CD4-positive, alpha-beta memory T cell (primary cell): ENCODE measurements at places on chromosomes 1 and 21.

DNA sequence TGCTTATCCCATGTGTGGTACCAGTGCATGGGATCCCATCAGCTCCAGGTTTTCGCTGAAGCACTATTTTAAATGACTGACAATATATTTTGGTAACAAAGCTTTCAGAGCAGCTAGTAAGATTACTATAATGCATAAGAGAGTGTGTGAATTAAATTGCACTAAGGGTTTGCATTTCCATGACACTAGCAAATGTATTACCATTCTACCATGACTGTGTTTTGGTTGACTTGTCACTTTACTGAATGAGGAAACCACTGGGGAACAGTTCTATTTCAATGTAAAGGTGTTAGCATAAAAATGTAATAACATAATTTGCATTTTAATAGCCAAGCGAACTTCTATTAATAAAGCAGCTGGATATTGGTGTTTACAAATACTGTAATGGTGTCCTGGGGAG lies 31.7 kb upstream of the ERO1B start:
- DNase-seq = no peak

DNA sequence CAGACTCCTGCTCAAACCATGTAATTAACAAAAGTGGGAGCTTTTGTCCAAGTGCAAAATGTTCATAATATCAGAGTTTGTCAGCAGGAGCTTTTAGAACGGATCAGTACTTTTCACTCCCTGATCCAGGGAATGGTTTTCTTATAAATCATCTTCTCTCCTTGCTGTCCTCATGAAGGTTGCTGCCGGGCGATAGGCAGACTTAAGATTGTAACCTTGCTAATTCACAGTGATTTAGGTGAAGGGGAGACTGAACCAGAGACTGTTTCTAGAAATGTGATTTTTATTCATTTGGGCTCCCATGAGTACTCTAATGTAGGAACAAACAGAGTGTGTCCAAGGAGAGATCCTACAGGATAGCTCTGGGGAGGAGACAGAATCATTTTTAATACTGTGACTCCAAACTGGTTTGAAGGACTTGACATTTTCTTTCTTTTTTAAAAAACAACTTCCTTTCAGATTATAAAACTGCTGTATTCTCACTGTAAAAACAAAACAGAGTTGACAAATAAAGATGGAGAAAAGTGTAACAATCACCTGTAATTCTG lies 23.7 kb downstream of the ELAVL4 start:
- DNase-seq = no peak

DNA sequence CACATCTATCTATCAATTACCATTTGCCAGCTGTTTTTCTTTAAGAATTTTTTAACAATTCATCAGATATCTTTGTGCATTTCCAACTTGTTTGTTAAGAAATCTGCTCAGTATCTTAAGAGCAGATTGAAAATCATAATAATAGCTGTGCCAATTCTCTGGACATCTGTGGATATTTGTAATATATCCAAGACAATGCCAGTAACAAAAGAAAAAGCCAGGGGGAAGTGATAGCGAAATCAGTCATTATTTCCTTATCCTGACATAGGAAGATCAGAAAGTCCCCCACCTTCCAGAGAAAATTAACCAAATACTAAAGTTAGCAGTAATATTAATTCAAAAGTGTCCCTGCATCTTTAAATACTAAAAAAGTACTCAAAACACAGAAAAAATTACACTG lies 217.1 kb downstream of the RERE start:
- DNase-seq = no peak

DNA sequence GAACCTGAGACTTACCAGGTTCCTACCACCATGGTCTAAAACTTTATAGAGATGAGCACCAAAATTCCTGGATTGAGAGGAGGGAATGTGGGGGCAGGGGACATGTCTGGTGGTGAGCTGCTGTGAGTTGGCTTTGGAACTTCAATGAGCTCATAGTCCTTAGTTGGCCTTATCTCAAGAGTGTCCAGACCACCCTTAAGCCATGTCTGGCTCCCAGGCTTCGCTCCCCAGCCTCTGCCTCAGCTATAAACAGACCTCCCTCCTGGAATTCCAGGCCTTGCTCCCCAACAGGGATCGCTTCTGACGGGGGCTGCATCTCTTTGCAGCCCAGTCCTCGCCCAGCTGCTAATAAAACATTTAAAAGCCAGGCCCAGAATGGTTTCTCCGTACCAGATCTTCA lies 19.5 kb downstream of the ATF3 start:
- no peak for DNase-seq

- no peak for DNase-seq
Measured at GRCh38 chr1:221327954-221328353, 413.9 kb downstream of the DUSP10 start.

GRCh38 chr1:94351481-94351880 lies 66.7 kb upstream of the ABCD3 start:
- no peak for DNase-seq

- no peak for DNase-seq
Measured at GRCh38 chr1:51453010-51453409, 66.1 kb downstream of the EPS15 start.

DNA sequence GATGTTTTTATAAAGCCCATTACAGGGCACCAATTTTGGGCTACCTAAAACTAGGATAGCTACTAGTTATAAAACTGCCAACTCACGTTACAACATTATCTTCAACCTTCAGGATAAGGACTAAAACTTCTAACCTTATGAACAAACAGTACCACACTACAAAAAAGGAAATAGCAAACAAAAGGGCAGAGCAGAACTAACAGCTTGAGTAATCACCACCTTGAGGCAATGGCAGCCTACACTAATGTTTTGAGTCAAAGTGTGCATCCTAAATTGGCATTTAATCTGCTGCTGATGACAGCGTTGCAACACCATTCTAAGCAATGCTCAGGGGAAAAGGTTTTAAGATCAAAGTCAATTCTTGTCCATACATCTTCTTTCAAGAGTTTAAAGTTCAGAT lies 27.2 kb downstream of the PTP4A2 start:
- DNase-seq = no peak

DNA sequence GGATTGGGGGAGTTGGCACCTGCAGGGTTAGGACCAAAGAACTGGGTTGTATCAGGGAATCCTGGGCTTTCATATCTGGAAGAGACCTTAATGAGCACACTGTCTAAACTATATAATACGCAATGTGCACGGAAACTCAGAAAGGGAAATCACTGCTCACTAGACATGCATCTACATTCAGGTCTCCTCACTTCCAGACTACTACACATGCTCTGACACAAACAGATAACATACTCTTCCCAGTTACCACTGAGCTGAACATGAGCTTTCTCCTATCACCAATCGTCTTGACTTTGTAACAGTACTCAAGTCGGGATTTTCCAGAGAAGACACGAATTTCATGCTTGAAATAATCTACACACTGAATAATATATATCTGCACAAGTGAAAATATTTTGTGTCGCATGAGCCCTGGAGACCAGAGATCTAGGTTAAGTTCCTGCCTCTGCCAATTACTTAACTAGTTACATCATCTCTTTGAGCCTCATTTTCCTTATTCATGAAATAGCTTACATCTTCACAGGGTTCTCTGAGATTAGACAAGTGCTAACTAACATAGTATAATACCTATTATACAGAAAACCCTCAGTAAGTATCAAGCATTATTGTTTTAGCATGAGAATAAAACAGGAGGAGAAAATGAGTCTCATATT lies 101.1 kb downstream of the JAK1 start:
- no peak for DNase-seq

DNA sequence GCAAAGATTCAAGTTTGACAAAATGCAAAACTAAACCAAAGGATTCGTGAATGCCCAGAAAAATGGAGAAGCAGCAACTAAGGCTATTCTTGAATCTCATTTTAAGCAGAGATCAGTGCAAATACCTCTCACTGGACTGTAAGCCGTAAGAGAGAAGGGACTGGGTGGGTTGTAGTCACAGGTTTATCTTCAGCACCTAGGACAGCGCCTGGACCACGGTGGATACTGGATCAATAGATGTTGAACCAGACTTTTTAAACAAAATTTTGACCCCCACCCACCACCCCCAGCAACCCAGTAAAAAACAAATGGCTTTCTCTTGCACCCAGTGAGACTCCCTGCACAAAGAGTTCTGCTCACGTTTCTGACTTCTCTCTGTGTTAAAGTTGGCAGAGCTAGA lies 347.1 kb downstream of the AJAP1 start:
- no peak for DNase-seq

DNA sequence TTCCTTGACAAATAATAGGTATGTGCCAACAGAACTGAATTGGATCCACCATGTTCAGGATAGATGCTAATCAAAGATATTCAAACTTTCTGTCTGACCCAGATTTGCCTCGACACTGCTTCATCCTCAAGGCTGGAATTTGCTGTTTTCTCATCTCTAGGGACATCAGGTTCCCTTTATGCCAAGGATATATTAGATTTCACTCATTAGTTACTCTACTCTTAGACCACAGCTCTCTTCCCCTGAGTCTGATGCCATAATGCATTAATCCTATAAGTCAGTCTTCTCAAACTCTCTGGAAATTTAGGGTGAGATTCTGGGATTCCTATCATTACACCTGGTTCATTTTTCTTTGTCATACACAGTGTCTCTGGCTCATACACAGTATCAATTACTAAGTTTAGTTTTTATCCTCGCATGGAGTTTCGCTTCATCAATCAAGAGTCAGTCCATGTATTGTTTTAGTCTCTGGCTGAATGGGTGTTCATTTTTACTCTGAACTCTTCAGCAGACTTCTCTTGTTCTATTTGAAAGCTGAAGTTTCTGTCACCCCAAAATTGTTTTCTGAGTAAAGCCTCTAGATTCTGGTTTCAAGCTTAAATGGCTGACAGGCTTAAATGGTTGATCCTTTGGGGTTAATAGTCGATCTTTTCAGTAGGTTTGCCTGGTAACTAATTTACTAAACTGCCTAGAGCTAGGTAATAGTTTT lies 9.3 kb upstream of the DCAF6 start:
- DNase-seq = no peak
